Regular cardiac myocyte (primary cell): ENCODE measurements at places on chromosomes 1 and 21. TPM values are rescaled to one million over a fixed set of nuclear protein-coding genes. Genes with fewer than 3 reads are reported as not detected.

The TRIM46 gene
- total RNA-seq: 1.5 and 2.5 TPM in 2 replicates

The SLC1A7 gene
- total RNA-seq: 0.58 and 1.1 TPM in 2 replicates

The C1orf141 gene
- total RNA-seq: not detected in 2 replicates

The CENPF gene
- total RNA-seq: 10.1 and 64.8 TPM in 2 replicates

The HFM1 gene
- total RNA-seq: under 0.01 and 0.28 TPM in 2 replicates
